Esophagus muscularis mucosa (tissue), 4 donors: ENCODE measurements at places on chromosomes 11 and 22. TPM values are rescaled to one million over a fixed set of nuclear protein-coding genes. Genes with fewer than 3 reads are reported as not detected.
A peak's percentile ranks its signal among the peaks of the same experiment; 100 is the strongest.

DNA sequence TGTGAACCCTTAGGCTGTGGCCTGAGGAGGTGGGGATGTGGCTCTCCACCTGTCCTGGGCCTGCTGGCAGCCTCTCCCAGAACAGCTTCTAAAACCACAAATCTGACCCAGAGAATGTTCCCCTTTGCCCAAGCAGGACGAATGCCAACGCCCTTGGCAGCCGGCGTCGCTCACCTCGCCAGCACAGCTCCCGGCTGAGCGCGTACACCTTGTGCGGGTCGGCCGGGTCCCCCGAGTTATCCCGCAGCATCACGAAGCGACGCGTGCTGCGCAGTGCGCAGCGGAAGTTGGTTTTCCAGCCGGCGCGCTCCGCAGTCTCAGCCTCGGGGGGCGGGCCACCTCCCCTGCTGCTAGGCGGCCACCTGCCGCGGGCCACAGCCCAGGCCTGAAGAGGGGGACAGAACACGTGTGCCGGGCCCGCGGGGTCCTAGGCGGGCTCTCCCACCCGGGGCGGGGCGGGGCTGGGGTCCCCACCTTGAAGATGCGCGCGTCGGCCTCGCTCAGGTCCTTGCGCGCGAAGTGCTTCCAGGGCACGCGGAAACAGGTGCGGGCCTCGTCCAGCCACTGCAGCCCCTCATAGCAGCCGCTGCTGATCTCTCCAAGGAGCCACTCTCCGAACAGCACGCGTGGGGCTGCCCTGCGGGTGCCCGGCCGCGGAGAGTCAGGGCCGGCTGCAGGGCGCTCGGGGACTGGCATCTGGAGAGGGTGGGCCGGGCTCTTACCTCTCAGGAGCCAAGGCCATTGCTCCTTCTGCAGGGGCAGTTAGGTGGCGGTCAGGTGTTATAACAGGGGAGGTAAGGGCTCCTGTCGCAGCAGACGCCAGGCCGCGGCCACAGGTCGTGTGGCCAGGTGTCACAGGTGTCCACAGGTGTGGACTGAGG is 887 bp downstream of the IRF7 start:
- DNase-seq = no peak

DNA sequence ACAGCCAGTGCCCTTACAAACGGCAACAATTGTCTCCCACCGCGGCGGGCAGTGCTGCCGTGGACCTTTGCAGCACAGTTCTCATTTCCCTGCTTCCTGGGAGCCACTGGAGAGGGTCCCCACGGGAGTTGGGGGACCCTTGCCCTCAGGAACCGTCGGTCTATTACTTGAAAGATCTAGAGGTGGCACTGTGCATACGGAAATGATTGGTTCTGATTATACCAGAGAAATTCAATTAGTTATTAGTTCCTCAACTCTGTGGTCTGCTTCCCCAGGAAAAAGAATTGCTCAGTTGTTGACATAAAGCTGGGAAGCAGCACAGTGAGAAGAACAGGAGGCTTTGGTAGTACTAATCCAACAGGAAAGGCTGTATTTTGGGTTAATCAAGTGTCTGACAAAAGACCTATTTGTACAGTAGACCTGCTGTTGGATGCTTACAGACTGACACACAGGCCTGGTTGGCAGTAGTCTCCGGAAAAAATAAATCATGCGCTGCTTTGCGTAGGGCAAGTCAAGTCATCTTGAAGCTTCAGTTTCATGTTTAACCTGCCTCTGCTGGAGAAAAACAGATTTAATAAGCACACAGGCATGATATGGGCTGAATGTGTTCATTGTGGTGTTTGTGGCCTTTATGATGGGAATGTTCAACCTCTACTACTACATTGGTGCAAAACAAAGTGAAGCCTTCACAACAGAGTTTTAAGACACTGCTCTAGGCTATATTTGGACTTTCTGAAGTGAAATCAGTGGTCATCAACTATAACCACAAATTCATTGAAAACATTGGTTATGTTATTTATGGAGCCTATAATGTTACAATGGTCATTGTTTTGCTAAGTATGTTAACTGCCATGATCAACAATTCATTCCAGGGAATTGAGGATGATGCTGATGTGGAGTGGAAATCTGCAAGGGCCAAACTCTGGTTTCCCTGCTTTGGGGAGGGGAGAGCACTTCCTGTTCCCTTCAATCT is 54.6 kb upstream of the SC5D start:
- DNase-seq = no peak

- no peak for DNase-seq
Measured at GRCh38 chr11:61293867-61294716, 1.0 kb downstream of the VWCE start.

DNA sequence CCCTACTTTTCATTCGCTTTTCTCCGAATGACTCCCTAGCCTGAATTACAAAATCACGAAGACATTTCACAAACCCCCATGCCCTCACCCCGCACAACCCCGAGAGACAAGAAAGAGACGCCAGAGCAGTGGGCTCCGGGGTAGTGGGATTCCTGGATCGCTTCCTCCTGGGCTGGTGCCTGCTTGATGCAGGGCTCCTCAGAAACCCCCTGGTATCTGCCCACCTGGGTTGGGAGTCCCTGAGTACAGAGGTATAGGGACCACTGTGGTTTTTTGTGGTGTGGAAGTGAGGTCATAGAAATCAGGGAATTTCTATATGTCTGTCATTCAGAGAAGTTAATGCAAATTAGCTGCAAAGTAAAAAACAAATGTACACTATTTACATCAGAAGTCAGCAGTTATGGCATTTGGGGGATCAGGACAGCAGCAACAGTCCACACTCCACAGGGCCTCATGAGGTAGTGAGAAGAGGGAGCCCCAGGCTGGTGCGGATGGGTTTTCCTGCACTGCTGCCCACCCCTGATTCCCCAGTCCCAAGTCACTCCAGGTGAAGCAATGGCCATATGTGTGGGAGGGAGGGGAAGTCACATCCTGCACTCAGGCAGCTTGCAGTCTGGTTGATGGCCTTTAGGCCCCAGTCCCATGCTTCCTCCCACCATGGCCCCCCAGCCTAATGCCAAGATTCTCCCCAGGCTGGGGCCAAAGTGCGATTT is 39.6 kb downstream of the BUD13 start:
- no peak for DNase-seq

- DNase-seq = no peak
Measured at GRCh38 chr11:64396079-64396591, 37.2 kb downstream of the RPS6KA4 start.

DNA sequence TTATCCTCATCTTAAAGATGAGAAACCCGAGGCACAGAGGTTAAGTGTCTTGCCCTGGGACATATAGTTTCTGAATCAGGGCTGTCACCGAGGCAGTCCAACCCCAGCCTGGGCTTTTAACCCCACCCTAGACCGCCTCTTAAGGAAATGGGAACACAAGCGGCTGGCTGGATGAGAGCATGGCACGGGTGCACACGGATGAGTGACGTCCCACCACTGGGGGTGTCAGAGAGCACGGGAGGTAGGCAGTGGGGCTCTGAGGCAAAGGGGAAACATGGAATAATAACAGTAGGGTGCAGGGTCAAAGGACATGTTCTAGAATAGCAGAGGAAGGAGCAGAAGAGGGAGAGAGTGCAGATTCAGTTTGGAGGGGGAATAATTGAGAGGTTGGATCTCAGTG is 22.3 kb downstream of the PPFIBP2 start:
- DNase-seq = no peak

GRCh38 chr11:12199231-12199948 is 89.0 kb downstream of the MICAL2 start:
- DNase-seq = no peak

DNA sequence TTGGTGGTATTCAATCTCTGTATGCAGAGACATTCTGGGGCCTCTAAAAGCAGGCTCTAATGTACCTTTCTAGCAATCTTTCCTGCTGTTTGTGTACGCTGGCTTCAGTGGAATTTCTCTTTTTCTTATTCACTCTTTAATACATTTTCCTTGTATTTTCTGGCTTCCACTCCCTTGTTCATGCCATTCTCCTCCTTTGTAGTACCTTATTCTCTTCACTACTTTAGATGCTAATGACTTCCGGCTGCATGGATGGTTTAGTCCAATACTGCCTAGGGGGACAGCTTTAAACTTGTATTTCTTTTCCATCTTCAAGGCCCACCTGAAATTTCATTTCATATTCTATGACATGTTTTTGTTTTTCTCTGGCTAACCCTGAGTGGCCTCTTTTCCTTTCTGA is 40.2 kb downstream of the DDX10 start:
- no peak for DNase-seq

GRCh38 chr22:21697021-21697771 is 31.4 kb downstream of the PPIL2 start:
- DNase-seq = no peak

GRCh38 chr22:45228401-45228754 is 12.3 kb downstream of the KIAA0930 start:
- no peak for DNase-seq

DNA sequence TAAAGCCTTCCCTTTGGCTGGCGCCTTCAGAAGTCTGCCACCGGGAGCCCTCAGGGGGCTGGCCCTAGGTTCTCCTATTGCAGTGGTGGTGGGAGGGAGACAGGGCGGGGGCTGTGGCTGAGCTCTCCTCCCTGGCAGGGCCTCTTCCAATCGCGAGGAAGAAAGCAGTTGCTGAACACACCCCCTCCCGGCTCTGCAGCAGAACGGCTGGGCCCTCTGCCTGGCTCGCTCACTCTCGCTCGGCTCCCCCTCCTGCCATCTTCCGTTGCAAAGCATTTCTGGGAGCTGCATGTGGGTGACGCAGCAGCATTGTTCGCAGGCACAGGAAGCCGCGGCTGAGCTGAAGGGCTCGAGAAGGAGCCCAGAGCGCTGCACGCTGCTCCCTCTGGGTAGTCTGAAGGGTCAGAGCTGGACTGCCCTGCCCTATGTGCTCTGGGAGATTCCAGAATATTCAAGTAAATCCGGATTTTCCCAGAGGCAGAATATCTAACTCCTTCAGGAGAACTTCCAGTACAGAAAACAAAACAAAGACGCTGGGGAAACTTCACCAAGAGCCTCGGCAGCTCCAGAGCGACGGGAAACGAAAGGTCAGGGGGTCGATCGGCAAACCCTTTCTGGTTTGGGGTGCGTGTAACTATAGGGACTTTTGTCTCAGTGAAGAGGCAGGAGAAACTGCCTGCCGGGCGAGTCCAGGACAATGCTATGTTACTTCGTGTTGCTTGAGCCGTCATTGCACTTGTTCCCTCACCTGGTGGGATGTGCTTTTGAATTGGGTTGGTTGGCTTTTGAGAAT is 26.3 kb upstream of the GRK2 start:
- DNase-seq = peak; percentile 99

KDM4D gene
- total RNA-seq = 0.33 TPM

NFRKB gene
- 25.5 TPM for total RNA-seq

MPZL3 gene
- total RNA-seq = 0.50 TPM

SPTBN2 gene
- total RNA-seq = 12.5 TPM
